ENCODE measurements at places on chromosomes 7 and 10.

GRCh38 chr7:117009705-117010361 lies 56.5 kb downstream of the ST7 start:
- DNase-seq = no peak

DNA sequence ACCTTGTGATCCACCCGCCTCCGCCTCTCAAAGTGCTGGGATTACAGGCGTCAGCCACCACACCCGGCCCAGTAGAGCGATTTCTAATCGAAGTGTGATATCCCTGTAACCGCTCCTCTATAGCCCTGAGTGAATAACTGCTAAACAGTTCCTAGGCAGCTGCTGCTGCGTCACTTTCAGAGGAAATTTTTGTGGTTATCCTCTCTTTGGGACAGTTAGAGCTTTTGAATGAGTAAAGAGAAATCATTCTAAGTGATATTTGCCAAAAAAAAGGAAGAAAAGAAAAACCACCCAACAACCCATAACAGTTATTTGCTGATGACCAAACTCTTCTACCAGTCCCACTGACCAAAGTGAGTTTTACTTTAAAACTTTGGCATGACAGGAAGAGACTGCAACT lies 59.9 kb downstream of the MKX start:
- no peak for DNase-seq

DNA sequence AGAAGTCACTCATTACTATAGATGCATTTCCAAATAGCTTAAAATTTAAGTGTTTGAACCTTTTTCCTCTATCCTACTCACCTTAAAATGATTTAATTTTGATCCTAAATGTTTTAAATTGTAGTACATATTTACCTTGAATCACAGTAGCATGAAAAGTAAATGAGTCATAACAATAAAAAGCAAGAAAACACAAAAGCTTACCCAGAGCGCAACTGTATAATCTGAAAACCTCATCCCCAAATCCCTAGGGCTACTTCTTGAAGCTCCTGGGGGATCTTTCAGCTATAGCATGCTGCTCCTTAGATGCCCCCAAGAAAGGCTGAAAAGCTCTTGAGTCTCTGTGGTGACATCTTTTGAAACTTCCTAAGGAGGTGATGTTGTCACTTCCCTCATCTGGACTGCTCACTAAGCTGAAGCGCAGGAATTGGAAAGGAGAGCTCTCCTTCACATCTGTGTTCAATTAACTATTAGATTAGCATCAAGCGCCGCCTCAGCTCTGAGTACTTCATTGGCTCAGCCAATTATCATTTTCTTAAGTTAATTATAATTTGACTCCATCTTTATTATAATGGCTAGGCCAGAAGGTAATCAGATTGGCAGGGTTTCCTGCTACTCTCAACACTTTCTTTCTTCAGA lies 60.2 kb downstream of the SEMA3E start:
- no peak for DNase-seq

DNA sequence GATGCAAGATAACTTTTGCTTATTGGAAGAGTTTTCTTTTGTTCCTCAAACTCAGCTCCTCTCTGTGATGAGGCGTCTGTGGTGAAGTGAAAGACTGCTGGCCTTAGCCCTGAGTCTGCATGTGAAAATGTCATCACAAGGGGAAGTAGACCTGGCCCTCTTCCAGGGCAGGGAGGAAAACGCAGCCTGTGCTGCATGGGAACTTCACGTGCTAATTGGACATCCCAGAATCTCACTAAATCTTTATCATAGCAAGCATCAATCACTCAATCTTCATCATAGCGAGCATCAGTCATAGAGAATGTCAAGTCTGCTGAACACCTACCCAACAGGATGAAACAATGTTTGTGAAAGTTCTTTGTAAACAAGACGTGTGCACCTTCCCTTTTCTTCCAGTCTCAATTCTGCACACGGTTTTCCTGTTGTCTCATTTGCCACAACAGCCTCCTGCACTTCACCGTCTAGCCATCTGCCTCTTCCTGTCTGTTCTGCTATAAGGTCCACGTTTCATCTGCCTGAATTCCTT lies 314.6 kb downstream of the FRMD4A start:
- DNase-seq = no peak

GRCh38 chr7:157791261-157791660 lies 454.5 kb downstream of the DNAJB6 start:
- DNase-seq = no peak

GRCh38 chr7:134051020-134051419 lies 76.1 kb upstream of the LRGUK start:
- no peak for DNase-seq

DNA sequence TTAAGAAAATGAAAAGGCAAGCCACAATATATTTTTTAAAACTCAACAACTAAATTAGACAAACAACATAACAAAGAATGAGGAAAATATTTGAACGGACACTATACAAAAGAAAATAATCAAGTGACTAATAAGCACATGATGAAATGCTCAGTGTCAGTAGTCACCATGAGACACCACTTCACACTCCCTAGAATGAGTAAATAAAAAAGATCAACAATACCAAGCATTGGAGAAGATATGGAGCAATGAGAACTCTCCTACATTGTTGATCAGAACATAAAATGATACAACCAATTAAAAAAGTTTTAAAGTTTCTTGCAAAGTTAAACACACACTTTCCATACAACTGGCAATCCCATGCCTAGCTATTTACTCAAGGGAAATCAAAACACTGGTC lies 222.2 kb downstream of the C7orf25 start:
- no peak for DNase-seq

GRCh38 chr7:1127001-1127400 lies 33.0 kb downstream of the ZFAND2A start:
- DNase-seq = no peak

GRCh38 chr7:93011351-93012294 lies 106.2 kb downstream of the SAMD9 start:
- DNase-seq = no peak

DNA sequence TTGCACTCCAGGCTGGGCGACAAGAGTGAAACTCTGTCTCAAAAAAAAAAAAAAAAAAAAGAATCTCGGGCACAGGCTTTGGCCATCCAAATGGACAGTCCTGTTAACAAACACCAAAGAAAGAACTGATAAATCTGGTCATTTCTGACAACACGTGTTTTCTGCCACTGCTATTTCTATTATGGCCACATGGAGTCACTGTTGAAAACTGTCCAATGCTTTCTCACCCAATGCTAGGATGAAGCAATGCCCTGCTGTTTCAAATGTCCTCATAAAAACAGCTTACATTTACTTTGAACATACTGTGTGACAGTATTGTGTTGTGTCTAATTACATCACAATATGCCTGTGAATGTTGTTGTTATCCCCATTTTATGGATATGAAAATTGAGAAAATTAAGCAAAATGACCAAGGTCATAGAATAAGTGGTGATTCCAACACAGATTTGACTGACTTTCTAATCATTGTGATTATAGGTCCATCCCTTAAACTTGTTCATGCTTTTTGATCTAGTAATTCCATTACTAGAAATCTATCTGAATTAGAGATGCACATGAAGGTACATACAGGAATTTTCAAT lies 19.9 kb upstream of the MAP3K8 start:
- DNase-seq = no peak

- no peak for DNase-seq
Measured at GRCh38 chr10:120634659-120635058, 177.6 kb downstream of the PLPP4 start.

- no peak for DNase-seq
Measured at GRCh38 chr7:35331730-35332678, 78.1 kb upstream of the TBX20 start.

- DNase-seq = no peak
Measured at GRCh38 chr10:70190581-70190980, 20.3 kb upstream of the SAR1A start.
